ENCODE measurements at places on chromosomes 7 and 10.

DNA sequence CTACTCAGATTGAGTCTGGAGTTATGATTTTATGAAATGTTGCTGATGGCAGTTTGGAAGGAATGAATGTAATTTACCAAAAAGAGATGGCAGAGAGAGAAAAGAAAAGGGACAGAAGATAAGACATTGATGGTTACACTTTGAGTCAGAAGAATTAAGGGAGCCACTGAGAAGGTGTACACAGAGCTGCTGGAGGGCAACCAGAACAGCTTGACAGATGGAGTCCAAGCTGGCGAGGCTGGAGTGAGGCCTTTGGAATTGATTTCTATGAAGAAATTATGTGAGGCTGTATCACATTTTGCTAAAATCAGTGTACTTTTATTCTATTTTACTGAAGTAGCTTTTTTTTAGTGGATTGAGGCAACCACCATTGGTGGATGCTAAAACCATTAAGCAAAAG lies 740.5 kb downstream of the REEP3 start:
- peak; percentile 0 for DNase-seq

DNA sequence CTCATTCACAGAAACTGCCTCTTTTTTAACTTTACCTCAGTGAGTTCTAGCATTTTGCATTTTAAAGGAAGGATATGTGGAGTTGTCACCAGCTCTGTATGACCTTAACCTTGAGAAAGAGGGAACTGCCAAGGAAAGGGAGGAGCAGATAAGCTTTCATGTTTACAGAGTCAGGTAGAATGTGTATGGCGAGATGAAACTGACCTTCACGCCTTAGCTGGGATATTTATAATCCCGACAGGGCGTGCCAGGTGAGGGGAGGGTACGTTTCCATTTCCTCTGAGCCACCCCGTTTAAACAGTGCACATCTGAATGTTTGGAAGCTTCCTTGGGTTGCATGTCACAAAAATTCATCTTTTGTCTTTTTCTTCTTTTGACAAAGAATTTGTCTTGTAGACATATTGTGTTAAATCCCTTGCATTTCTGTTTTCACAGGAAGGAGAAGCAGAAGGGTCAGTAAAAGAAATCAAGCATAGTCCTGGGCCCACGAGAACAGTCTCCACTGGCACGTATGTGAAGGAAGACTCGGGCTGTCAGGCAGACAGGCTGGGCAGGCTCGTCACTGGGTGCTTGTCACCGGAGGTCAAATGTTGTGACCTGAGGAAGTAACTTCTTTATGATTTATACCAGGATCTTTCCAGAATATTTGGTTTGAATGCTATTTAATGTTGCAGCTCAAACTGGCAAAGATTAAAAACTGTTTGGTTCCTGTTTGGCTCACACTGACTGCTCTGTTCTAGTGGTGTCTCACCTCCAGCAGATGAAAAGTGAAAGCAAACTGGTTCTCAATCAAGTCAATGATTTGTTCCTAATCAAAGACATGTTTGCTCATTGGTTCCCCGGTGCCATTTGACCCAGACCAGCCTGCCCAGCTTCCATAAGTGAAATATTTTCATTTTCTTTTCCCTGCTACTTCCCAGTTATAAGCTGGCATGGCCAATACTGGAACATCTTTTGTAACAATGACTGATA lies 16.2 kb downstream of the OPTN start:
- DNase-seq: no peak

DNA sequence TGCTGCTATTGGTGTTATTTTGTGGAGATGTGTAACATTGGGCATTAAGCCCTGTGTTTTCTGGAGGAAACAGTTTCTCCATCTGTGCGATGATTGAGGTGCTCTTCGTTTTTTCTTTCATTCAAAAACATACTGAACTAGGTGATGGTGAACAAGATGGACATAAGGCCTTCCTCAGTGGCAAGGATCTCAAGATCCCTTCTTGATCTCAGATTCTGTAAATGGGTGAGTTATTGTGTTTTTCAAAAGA lies 759 bp upstream of the ELAPOR2 start:
- DNase-seq: peak; percentile 32

DNA sequence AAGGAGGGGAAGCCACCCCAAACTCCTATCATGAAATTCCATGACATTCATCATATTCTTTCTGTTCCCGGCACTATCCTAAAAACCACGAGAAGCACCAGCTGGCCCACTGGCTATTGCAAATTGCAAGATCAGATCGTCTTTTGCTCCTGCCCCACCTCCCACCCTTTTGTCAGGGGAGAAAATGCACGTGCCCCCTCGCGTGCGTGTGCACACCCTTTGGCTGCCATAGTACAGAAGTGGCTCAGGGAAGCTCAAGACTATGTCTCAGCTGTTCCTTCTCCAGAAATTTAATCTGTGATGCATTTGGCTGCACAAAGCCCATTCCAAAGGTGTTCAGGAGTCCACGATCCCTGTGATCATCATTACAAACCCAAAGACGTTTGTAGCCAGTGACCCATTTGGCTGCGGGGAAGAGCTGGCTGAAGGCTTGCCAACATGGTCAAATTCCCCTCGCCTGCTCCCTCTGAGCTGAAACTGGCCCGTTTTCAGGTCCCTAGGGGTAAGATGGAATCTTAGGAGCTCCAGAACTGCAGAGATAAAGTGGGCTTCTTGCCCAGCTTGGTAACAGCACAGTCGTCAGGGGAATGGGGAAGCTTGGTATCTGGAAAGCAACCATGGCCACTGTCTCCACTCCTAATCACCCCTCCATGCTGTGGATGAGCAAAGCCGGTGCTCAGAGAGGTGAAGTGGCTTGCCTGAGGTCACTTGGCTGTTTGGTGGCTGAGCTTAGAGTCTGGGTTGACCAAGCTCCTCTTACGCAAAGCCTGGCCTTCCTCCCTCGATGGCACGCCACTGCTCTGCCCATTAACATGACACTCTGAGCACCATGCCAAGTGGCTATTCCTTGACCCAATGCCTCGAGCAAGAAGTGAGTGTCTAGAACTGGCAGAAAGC lies 155.4 kb downstream of the NEURL1 start:
- DNase-seq: peak; percentile 52

- DNase-seq: no peak
Observed at GRCh38 chr7:138645284-138645683, 55.9 kb downstream of the SVOPL start.

GRCh38 chr10:23200997-23201652 lies 9.0 kb downstream of the PTF1A start:
- no peak for DNase-seq

DNA sequence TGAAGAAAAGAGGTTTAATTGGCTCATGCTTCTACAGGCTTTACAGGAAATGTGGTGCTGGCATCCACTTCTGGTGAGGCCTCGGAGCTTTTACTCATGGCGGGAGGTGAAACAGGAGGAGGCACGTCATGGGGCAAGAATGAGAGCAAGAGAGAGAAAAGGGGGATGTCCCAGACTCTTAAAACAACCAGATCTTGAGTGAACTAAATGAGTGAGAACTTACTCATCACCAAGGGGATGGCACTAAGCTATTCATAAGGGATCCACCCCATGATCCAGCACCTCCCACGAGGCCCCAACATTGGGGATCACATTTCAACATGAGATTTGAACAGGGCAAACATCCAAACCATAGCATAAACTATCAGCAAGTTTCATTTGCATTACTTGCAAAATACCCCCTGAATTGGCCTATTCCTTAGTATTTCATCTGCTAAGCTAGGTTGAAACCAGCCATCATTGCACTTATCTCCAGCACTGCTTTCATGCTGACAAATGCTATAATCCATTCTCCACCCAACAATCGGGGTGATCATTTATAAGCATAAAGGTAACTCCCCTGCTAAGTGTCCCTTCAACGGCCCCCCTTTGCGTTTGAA lies 179.0 kb downstream of the NOC3L start:
- no peak for DNase-seq

DNA sequence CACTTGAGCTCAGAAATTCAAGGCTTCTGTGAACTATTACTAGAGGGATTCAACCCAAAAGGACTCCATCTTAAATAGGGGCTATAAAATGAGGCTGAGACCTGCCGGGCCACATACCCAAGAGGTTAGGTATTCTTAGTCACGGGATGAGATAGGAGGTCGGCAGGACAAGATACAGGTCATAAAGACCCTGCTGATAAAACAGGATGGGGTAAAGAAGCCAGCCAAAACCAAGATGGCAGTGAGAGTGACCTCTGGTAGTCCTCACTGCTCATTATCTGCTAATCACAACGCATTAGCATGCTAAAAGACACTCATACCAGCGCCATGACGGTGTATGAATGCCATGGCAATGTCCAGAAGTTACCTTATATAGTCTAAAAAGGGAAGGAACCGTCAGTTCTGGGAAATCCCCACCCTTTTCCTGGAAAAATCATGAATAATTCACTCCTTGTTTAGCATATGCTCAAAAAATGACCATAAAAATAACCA lies 101.2 kb upstream of the TRIM24 start:
- DNase-seq: no peak

DNA sequence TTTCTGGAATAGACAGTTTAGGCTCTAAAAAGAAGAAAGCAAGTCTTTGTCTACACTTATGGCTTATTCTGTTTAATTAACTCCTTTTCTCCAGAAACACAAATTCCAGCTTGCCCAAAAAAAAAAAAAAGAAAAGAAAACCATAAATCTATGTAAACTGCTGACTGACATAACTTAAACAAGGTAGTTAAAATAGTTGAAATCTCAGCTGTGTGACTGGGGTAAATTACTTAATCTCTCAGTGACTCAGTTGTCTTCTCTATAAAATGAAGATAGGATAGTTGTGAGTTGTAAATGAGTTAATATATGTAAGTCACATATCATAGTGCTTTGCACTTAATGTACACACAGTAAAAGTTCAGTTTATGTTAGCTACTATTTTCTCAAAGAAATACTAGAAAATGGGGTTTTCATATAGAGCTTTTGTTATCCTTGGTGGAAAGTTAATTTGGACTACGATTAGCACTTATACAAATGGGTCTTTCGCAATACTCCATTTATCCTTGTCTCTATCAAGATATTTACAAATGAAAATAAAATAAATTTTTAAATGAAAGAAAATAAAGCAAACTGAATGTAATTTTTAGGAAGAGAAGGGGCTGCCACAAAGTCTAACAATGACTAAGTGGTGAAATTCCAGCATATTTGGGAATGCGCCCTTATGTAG lies 200.9 kb downstream of the MBL2 start:
- no peak for DNase-seq

DNA sequence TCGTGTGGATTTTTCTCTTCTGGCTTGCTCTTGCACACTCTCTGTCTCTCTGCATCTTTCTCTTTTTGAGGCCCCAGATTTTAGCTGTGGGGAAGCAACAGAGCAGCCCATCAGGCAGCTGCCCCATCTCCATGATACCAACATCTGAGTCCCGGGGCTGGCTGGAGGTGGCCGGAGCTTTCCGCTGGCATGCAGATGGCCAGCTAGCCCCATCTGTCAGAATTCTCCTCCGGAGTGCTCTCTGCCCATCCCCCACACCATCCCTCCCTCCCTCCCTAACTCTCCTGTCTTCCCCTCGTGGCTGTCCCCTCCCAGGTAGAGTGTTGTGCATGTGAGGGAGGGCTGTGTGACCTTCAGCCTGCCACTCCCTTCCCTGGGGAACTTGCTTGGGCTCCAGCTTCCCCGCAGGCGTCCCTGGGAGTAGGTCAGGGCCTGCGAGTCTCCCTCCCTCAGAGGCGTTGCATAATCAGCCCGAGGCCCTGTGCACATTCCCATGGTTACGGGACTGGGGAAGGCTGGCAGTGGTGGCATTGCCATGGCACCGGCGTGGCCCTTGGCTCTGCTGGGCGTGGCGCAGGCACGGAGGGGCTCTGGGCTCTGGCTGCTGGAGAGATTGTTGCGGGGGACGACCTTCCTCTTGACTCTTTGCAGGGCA lies 24.7 kb downstream of the GHRHR start:
- no peak for DNase-seq

DNA sequence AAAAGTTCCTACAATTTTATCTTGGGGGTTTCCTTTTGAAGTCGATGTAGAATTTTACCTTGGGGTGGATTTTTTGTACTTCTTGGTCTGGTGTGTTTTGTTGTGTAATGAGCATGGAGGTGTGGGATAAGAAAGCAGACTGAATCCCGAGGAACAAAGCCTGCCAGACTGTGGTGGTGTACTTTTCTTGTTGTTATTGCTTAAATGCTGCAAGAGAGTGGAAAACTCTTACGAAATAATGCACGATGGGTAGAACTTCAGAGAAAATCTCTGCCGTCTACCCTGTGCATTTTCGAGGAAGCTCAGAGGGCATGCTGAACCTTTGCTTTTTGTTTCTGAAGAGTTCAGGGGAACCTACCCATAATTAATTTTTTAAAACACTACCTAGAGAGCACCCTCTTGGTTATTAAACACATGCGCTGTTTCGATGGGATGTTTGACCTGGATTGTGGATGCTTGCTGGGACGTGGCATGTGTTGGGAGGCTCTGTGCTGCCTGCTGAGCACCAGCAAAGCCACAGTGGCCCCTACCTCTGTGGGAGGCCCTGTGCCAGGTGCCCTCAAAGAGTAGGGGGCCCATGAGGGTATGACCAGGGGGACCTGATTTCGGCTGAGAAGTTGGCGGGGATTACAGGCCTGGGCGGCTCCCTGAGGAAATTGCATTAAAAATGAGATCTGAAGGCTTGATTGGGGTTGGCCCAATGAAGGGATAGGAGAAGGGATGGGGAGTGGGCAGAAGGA lies 94.1 kb downstream of the TCF7L2 start:
- no peak for DNase-seq

GRCh38 chr10:43304687-43305333 lies 37.9 kb upstream of the RASGEF1A start:
- DNase-seq: no peak

GRCh38 chr7:156889089-156889488 lies 3.9 kb downstream of the LMBR1 start:
- DNase-seq: no peak

DNA sequence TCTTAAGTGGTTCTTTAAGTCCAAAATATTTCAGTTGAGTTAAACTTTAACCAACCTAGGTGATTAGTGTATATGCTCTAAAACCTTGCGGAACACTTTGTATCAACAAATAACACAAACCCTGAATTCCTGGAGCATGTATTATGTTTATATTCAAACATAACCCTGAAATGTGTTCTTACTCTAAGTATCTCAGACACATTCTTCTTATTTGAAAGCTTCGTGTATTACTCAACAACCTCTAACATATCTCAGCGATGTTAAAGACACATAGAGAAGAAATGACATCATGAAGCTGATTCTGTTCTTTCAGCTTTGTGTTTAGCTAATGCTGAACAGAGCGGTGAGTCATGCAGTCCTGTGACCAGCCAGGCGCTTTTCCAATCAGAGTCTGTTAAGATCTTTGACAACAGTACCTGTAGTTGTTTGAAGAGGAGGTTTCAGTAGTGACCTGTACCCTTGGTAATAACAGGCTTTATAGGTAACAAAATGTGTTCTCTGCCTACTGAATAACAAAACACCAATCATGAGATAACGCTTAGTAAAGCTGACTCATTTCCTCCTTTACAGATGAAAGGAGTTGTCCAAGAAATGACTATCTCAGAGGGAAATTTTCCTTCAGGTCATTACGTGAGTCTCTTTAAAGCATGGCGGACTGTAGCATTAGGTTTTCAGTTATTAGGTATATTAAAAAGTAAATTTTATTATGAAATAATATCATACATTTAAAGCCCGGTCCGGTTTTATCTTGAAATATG lies 67.3 kb upstream of the KLF6 start:
- no peak for DNase-seq
